ENCODE measurements at places on chromosomes 13 and 19. TPM values are rescaled to one million over a fixed set of nuclear protein-coding genes. Genes with fewer than 3 reads are reported as not detected.

The ZNF534 gene
- total RNA-seq = 1.5 TPM

The PSPN gene
- 3.3 TPM for total RNA-seq

The SYT3 gene
- 13.0 TPM for total RNA-seq

The GDF15 gene
- total RNA-seq = 0.36 TPM

The PCCA gene
- total RNA-seq = 178 TPM

The RNF113B gene
- not detected for total RNA-seq

The LRFN3 gene
- 8.5 TPM for total RNA-seq

The CASP14 gene
- total RNA-seq = not detected

The ZNF44 gene
- 18.4 TPM for total RNA-seq

DNA sequence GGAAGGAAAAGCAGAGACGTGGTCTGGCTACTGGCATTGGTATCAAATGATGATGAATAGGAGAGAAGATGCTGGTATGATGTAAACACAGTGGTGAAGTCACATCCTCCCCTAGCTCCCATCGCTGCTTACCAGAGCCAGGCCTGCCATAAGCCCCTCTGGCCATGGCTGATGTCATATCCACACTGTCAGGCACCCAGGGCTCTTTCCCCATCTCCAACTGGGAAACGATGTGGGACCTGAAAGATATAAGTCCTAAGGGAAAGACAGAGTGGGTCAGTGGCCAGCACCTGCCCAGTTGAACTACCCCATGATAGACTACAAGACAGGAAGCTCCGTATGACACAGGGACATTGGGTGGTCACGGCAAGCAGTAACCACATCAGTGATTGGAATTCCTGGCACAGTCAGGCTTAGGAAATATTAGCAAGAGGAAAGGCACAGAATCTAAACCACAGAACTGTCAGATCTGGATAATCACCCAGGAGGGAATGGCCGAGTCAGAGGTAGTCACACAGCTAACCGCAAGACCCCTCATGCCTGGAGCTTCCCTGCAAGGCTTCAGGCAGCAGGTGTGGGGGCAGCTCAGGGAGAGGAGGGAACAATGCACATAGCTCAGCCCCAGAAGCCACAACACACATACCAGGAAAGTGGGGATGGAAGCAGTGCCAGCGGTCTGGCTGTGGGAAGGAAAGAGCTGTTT, 3.8 kb downstream of the ZNF792 start:
- DNase-seq = no peak

DNA sequence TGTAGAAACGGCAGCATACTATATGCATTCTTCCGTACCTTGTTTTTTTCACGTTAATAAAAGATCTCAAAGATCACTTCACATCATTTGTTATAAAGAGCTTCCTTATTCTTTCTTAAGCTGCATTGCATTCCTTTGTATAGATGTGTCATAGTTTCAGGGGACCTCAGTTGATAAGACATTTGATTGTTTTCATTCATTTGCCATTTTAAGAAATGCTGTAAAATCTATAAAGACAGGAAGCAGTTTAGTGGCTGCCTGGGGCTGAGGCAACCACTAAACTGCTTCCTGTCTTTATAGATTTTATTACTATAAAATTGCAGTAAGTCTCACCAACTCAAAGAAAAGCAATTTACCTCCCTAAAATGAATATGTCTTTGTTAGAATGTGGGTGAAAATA, 59.4 kb downstream of the ZDHHC20 start:
- DNase-seq = no peak

GRCh38 chr19:30516531-30516930, 144.3 kb downstream of the ZNF536 start:
- no peak for DNase-seq

DNA sequence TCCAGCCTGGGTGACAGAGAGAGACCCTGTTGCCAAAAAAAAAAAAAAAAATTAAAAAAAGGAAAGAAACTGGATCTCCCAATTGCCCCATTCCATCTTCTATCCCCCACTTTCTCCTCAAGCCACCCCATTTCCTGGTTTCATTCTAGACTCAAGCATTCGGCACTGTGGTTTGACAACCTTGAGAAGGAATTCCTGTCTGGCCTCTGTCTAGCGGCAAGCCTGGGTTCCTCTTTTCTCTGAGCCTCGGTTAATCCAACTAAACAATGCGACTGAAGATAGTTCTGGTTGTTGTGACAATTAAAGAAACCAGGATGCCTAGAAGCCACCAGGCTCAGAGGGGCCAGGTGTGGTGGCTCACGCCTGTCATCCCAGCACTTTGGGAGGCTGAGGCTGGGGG, 3.3 kb upstream of the C3 start:
- DNase-seq = no peak

GRCh38 chr13:37995092-37995491, 125.5 kb upstream of the TRPC4 start:
- no peak for DNase-seq

DNA sequence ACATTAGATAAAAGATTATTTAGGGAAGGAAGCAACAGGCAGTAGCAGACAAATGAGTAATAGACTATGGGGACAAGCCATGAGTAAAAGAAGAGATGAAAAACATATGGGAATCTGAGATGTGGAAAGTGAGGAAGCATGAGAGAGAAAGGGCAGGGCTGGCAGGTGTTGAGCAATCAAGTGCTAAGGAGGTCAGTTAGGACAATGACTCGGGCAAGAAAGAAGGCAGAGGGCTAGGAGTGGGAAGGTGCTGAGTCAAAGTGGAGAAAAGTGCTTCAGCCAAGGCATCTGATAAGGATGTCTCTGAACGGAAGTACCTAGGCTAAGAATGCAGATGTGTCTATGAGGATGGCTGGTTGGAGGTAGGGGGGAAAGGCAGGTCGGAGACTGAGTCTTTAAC, 291.9 kb upstream of the HTR2A start:
- DNase-seq = no peak

DNA sequence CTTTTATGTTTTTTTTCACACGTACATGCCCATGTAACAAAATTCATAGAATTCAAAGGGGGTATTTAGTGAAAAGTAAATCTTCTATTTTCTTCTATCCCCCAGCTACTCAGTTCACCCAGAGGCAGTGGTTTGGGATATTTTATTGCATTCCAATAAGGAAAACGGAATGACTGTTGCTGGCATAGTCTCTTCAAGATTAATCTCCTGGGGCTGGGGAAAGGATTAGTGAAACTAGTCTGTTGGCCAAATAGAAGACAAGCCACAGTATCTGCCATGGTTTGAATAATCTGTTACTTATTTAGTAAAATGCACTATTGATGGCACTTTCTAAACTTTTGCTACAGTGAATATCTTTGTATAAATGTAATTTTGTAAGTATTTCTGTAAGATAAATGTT, 122.0 kb downstream of the NDFIP2 start:
- DNase-seq = no peak

DNA sequence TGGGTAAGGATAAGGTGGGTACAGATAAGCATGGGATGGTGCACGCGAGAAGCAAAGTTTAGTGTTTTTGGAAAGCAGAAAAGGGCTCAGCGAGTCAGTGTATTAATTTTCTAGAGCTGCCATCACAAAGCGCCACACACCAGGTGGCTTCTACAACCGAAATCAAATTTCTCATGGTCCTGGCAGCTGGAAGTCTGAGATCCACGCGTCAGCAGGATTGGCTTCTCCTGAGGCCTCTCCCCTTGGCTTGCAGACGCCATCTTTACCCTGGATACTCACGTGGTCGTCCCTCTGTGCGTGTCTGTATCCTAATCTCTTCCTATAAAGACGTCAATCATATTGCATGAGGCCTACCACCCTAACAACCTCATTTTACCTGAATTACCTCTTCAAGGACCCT, 51.5 kb upstream of the USP29 start:
- no peak for DNase-seq

DNA sequence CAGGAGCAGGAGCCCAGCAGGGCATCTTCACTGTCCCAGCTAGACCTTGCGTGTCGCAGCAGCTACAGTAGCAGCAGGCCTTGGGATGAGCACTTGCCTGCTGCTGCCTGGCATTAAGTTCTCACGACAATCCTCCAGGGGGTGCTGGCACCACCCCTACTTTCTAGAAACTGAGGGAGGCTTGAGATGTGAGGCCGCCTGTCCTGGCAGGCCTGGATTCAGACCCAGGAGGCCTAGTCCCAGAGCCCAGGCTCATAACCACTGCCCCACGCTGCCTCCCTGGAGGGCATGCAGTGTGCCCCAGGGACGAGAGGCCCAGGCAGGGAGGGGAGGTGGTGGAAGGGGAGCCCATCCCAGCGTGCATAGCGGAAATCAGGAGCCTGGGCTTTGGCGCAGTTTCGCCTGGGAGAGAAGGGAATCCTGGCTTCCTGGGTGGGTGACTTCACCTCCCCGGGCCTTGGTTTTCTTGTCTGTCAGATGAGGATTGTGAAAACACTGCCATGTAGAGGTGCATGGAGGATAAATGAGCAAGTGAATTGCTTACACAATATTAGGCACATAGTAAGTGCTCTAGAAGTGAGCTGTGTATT, 26.1 kb downstream of the PPP5C start:
- DNase-seq = no peak

Measured in cerebellum (tissue), 4 donors.